SK-N-SH (cell line): ENCODE measurements at places on chromosomes 1 and 21.

GRCh38 chr1:227428803-227429202, 110.5 kb upstream of the CDC42BPA start:
- no peak for DNase-seq

GRCh38 chr1:33762109-33762830, 101.6 kb upstream of the HMGB4 start:
- no peak for DNase-seq

GRCh38 chr1:227897704-227898438, 49.9 kb downstream of the WNT9A start:
- DNase-seq = no peak

- no peak for DNase-seq
Observed at GRCh38 chr1:2455757-2456156, 20.3 kb upstream of the PLCH2 start.

DNA sequence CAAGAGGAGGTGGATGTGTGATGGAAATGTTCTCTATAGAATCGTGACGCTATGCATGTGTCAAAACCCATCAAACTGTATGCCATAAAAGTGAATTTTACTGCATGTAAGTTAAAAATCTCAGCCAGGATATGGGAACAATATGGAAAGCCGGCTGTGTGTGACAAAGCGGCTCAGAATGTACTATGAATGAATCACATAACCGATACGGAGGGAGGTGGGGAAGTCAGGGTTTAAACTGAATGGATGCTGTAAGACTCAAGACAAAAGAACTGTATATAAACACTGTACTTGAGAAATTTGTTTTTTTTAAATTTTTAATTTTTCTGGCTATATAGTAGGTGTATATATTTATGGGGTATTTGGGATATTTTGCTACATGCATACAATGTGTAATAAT, 111.6 kb upstream of the PDE4B start:
- no peak for DNase-seq

DNA sequence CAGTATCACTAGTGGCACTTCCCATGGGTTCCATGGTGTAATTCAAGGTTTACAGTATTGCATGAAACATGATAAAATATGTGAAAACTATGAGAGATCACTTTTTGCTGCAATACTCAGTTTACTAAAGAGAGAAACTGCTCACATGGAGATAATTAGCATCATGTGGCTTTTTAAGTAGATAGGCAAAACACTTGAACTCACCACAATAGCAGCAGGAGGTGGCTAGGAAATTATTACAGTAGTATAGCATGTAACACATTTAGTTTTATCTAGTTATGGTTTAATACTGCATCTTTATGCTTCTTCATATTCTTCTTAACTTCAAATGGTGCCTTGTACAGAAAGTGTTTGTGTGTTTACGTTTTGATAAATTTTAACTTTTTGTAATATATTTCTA, 698.5 kb upstream of the BRINP3 start:
- DNase-seq = no peak

GRCh38 chr21:45390121-45390751, 14.7 kb upstream of the COL18A1 start:
- DNase-seq = no peak

DNA sequence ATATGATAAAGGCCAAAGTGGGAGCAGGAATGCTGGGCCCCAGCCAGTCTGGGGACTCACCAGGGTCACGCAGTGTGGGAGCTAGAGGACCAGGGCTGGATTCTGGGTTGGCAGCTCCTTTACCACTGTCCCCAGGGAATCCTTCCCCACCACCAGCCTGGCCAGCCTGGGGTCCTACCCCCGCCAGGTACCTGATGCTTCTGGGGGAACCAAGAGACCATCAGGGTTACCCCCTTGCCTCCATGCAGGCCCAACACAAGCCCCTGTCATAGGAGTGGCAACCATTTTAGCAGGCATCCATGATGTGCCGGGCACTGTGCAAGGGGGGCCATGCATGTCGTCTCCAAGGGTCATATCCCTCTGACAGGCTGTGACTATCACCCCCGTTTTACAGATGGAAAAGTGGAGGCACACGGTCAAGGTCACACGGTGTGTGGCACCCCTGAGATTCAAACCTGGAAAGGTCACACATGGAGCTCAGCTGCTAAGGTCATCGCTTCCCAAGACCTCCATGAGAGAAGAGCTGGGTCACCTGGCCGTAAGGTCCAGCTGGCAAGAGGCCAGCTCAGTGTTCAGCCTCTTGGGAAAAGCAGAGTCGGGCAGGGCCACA, 16.4 kb downstream of the RUNX3 start:
- DNase-seq = no peak

DNA sequence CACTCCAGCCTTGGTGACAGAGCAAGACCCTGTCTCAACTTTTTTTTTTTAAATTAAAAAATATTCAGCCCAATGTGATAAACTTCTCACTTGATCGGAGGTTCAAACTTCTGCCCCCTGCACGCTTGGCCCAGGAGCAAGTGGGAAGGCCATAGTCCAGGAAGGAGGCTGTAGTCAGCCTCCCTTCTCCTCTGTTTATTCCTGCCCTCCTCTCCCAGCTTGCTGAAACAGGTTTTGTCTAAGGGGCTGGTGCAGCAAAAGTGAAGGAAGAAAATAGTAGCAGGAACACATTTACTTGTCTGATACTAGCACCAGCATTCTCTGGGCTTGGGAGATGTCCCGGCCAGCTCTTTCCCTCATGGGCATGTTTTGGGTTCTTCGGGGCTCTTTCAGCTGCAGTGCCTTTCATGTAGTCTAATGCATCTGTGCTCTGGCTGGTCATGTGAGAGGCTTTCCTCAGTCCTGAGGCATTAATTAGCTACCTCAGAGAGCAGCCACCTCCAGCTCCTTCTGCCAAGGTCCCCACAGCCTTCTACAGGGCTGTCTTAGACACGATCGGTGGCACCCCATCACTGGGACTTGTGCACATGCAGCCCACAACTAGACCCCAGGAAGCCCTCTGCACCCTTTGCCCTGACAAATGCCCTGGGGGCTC, 12.9 kb downstream of the SLC44A3 start:
- no peak for DNase-seq

DNA sequence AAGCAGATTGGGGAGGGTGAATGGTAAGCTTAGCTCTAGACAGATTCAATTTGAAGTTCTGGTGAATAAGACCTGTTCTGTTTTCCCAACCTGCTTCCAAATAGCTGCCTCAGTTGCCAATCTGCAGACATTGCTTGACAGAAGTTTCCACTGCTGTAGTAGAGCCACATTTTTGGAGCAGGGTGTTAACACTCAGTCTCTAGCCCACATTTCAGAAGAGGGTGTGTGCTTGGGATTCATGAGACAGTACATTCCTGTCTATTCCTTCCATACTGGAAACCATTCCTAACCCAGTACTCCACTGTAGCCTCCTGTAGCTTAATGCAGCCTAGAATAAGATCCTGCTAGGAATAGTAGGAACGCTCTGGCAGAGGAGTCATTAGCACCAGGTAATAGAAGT, 450.5 kb downstream of the NUF2 start:
- DNase-seq = no peak

DNA sequence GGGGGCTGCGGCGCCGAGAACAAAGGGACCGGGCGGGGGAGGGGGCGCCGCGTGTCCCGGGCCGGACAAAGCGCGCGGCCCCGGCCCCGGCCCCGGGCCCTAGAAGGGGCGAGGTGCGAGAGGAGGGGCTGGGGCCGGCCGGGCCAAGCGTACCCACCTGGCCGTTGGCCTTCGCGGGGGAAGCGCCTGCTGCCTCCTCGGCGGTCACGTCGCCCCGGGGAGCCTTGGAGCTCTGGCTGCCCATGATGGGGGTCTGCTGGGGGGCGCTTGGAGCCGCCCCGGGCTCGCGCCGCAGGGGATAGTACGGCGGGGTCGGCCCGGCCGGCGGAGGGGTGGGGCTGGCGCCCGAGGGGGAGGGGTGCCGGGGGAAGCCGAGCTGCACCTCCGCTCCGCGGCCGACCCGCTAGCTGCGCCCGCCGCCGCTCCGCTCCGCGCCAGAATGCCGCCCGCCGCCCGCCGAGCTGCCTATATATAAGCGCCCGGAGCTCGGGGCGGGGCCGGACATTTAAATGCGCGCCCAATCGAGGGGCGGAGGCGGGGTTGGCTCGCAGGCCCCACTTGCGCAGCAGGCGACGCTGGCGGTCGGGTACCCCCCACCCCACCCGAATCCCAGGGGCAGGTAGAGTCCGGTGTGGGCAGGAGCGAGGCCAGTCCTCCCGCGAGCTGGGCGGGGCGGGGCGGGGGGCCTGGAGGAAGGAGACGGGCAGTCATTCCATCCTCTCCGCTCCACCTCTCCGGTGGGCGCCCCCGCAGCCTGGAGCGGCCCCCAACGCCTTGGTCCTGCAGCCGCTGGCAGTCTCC, at the start of gene MARCKSL1:
MARCKSL1 (minus strand) TSS at position 444 of the 801 bp plus-strand sequence; CDS start at position 244, 200 bp downstream.
- peak; percentile 96 for DNase-seq

DNA sequence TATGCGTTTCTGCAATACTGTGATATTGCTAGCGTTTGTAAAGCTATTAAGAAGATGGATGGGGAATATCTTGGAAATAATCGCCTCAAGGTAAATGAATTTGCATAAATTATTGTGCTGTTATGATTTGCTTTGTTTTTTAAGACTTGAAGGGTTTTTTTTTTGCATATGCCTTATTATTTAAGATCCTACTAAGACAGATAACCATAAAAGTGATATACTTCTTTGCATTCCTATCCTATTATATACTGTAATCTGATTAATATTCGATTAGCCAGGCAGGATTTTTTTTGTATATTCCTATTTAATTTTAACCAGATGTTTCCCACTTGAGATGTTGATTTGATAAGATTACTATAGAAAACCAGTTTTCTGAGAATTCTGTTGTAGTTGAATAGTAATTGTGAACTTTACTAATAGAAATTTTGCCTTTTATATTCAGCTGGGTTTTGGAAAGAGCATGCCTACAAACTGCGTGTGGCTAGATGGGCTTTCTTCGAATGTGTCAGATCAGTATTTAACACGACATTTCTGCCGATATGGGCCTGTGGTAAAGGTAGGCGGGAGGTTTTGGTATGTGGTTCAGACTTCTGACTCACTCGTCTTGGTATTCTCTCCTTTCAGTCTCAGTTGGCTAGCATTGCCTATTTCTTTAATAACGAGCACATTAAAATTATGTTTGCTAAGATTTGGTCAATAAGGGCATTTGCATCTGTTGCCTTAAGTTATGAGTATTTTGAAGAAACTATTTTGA, 56.8 kb downstream of the ZBTB17 start:
- DNase-seq = no peak

GRCh38 chr1:168170564-168171508, 7.9 kb upstream of the TIPRL start:
- DNase-seq = peak; percentile 23

DNA sequence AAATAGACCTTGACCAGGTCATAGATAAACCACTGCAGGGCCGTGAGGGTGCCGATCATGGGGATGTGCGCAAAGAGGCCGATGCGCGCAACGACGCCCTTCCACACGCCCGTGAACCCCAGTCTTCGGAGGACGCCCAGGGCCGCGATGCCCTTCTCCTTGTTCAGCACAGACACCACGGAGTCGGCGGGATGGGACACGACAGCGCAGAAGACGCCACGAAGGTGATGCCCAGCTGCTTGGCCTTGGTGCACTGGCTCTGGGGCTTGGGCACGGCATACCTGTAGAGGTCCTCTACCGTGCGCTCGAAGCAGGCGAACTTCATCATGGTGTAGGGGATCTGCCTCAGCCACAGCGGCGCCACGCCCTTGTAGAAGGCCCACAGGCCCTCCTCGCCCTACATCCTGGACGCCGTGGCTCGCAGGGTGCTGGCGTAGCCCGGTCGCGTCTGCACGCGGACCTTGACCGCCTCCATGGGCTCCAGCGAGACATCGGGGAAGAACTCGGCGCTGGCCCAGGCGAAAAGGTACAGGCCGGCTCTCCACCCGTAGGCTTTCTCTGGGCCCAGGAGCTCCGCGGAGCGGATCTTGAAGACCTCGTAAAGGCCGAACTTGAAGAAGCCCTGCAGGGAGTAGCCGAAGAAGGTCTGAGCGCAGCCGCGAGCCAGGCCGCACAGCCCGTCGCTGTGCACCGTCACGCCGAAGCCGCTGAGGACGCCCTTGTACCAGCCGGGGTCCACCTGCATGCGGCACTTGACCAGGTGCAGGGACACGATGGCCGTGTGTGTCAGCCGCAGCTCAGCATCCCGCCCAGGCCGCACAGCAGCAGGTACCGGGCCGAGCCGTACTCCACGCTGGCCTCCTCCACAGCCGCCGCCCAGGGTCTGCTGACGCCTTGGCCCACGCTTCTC, 20.5 kb upstream of the DMRTB1 start:
- DNase-seq = no peak

DNA sequence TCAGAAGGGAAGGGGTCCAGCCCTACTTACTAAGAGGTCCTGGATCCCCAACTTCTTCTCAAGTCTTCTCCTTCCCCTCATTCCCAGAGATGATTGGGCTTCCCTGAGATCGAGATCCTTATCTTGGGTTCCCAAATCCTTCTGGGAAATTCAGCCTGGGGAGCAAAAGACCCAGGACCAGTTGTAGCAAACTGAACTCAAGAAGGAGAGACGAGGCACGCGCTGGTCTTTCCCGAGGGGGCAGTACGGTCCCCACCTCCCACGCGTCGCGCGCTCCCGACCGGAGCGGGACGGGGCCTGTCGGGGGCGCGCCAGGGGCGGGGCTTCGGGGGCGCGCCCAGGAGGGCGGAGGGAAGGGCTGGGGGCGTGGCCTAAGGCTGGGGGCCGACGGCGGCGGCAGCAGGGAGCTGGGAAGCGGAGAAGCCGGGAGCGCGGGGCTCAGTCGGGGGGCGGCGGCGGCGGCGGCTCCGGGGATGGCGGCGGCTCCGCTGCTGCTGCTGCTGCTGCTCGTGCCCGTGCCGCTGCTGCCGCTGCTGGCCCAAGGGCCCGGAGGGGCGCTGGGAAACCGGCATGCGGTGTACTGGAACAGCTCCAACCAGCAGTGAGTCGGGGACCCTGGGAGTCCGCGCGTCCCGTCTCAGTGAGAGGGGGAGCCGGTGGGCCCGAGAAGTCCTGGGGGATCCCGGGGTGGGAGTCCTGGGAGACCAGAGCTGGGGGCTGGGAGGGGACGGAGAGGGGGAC, at the start of gene EFNA3:
EFNA3 (plus strand) TSS at position 369 of the 741 bp plus-strand sequence; CDS start at position 474, 105 bp downstream.
- DNase-seq = peak; percentile 98

- no peak for DNase-seq
Observed at GRCh38 chr1:52562766-52563165, 9.9 kb upstream of the TUT4 start.

GRCh38 chr1:218303176-218303879, 18.2 kb downstream of the RRP15 start:
- no peak for DNase-seq

DNA sequence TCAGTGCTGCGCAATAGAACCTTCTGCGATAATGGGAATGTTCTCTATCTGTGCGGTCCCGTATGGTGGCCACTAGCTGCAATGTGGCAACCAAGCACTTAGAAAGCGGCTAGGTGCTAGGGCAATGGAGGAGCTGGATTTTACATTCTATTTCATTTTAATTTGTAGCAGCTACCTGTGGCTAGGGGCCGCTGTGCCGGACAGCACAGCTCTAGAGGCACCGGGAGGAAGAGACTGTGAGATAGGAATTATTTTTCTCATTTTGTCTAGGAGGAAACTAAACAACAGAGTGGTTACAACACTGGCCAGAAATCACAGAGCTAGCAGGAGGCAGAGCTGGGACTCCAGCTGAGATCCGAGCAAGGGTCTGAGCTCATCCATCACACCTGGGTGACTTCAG, 130.6 kb upstream of the CD34 start:
- DNase-seq = no peak
